ENCODE measurements at places on chromosomes 2 and 18.

GRCh38 chr2:8149985-8150539 is 531.8 kb upstream of the ID2 start:
- no peak for DNase-seq

- no peak for DNase-seq
Observed at GRCh38 chr2:98932164-98932563, 3.9 kb downstream of the CRACDL start.

DNA sequence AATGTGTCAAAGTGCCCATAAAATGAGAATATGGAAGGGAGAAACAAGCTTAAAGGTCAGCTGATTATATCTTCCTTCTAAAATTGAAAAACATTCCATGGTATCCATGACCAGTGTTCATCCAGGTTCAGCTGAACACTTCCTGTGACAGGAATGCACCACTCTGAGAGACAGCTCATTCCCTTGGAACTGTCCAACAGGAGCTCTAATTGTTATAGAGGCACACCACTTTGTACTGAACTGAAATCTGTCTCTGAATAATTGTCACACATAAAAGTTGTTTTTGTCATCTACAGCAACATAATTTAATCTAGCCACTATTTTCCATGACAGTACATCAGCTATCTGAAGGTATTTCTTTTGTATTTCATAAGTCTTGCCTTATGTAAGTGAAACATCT is 195.9 kb upstream of the ZNF804A start:
- DNase-seq: no peak

DNA sequence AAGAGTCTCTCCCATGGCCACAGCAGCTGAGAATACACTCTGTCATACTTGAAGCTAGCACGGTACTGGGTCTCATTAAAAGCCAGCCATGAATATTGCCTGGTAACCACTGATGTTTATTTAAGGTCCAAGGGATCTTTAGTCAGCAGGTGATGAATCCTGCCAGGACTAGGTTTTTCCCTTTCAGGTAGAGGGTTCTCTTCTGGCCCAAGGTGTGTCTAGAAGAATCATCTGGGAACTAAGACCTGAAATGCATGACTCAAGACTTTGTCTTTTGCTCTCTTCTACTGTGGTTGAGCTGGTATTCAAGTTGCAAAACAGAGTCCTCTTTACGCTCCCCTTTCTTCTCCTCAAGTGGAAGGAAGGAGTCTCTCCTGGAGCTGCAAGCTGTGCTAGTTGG is 400.5 kb upstream of the FSIP2 start:
- no peak for DNase-seq

GRCh38 chr2:188399159-188399558 is 107.5 kb downstream of the GULP1 start:
- no peak for DNase-seq

DNA sequence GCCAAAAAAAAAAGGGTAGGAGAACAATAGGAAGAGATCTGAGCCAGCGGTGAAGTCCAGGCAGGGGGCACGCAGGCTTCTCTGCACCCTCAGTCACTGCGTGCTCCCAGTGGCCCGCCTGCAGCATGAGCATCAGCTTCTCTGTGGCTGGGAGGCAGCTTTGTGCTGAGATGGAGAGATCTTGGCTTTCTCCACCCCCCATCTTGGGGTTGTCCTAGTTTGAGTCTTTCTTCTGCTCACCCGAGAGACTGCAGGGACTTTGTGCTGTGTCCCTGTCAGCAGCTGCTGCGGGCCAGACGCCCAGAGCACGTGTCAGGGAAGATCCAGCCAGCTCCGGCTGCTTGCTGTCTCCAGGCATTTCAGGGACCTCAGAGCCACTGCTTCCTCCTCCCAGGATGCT is 20.3 kb downstream of the TRAPPC12 start:
- no peak for DNase-seq

Measured in cerebellar nuclear complex (tissue), 1 donor.